ENCODE measurements at places on chromosomes 3 and 15.
A peak's percentile ranks its signal among the peaks of the same experiment; 100 is the strongest.

DNA sequence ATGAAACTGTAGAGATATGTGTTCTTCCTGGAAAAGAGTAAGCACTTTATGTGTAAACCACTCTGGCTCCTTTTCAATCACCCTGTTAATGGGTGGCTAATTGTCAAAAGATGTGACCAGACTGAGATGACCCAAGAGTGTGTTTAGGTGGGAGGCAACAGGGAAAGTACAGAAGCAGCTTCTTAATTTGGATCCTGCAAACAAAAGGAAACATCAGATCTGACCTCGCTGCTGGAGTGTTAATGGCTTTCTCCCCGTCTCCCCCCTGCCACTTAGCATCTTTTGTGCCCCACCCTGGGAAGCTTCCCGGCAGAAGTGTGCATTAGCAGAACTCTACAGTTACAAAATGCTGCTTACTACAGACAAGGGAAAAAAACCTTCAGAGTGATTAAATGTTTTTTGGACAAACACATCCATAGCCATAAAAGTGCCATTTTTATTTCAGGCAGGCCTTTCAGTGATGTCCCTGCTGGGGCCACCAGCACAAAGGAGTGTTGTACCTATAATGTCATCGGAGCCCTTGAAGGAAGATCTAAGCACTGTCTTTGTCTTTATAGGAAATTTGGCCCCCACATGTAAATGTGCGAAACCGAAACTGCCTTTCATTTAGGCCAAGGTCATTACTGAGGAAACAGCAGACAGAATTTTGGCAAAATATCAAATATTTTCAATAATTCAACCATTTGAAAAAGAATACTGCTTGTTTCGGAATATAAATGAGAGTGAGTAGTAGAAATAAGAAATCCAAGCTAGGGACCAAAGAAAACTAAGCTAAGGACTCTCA is 311.0 kb downstream of the WDR72 start:
- DNase-seq: no peak

- peak; percentile 53 for DNase-seq
These were observed 325.0 kb downstream of the CGGBP1 start for GRCh38 chr3:87733671-87734367.

GRCh38 chr3:64022451-64023186 is 675 bp downstream of the PSMD6 start:
- no peak for DNase-seq

DNA sequence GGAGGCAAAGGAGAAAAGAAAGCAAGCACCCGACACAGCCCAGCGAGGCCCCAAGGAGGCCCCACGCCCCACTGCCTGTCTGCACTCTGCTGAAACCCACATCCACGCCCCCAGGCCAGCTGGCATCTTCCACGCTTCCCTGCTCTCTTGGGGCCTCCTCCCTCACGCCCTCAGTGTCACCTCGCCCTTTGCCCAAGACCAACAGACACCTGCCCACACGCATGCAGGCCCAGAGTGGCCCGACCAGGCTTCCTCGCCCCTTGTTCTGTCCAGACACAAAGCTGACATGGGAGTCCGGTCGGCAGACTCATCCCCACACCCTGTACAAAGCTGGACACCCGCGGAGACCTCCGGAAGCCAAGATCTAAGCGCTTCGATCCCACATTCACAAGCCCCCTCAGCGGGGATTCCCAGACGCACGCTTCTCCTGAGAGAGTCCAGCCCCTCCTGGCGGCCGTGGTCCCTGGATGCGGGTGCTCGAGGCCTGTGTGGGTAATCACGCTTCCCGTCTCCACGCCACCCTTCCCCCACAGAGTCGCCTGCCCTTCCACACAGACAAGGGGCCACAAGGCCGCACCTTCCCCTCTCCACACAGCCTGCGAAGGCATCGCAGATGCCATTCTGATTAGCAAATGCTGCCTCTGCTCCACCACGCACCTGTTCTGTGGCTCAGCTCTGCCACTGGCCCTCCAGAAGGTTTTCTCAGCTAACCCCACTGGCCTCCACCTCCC is 176.6 kb downstream of the XXYLT1 start:
- no peak for DNase-seq

DNA sequence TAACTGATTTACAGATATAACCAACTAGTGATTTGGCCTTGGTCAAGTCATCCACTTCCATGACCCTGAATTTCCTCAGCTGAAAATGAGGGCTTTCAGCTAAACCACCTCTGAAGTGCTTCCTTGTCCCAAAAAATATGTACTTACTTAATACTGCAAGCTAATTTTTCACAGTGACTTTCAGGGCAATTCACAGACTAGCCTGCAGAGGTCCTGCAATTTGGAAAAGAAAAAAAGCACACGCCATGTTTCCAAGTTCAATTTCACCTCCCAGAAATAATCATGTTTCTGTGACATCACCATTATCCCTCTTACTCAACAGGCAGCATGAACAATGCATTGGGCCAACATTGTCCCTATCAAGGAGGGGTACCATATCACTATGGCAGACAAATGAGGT is 218.2 kb downstream of the SHOX2 start:
- no peak for DNase-seq

DNA sequence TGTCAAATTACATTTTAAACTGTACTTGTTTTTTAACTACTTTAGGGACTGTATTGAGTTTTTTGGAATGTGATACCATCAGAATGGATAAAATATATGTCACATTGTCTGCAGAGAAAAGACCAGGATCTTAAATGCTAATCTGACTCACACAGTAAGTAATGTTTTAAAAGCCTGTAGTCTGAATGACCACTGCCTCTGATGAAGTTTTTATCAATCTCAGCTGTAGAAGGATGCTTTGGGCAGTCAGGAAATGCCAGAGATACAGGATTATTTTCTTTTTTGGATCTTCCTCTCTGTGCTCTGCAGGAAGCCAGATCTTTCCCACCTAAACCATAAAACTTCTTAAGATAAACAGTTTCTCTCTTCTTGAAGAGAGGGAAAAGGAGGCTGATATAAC is 73.1 kb upstream of the PRTG start:
- no peak for DNase-seq

GRCh38 chr15:65275728-65276126 is 11.0 kb downstream of the PARP16 start:
- no peak for DNase-seq

DNA sequence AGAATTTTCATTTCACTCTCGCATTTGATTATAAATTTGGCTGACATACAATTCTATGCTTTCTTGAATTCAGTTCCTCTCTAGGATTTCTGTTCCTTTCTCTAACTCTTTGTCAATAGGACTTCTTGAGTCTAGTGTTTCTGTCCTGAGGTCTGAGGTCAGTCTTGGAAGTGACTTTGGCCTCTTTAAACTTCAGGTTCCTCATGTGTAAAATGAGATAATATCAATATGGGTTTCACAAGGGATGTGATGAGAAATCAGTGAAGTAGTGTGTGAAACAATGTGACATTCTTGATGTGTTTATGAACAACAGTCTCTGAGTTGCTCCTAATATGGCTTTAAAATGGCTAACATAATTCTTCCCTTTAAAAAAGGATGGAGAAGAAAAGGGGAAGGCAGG is 92.2 kb downstream of the SV2B start:
- DNase-seq: no peak

DNA sequence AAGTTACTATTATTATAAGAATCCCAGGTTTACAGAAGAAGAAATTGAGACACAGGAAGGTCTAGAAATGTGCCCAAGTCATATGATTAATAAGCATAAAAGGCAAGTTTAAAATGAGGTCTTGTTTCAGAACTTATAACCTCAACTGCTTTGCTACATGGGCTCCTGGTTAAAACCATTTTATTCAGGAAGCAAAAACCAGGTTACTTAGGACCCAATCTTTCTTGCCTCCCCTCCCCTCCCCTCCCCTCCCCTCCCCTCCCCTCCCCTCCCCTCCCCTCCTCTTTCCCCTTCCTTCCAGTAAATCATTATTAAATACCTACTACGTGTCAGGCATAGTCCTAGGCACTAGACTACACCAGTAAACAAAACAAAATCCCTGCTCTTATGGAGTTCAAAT is 93.9 kb downstream of the NAALADL2 start:
- no peak for DNase-seq

GRCh38 chr3:63470745-63471144 is 181.7 kb upstream of the SNTN start:
- no peak for DNase-seq

- no peak for DNase-seq
These were observed 127.0 kb downstream of the CHSY1 start for GRCh38 chr15:101124731-101125451.

- DNase-seq: no peak
These were observed 317.5 kb upstream of the SLCO3A1 start for GRCh38 chr15:91535856-91536500.

- DNase-seq: no peak
These were observed 41.9 kb upstream of the SLC41A3 start for GRCh38 chr3:126125781-126126251.

DNA sequence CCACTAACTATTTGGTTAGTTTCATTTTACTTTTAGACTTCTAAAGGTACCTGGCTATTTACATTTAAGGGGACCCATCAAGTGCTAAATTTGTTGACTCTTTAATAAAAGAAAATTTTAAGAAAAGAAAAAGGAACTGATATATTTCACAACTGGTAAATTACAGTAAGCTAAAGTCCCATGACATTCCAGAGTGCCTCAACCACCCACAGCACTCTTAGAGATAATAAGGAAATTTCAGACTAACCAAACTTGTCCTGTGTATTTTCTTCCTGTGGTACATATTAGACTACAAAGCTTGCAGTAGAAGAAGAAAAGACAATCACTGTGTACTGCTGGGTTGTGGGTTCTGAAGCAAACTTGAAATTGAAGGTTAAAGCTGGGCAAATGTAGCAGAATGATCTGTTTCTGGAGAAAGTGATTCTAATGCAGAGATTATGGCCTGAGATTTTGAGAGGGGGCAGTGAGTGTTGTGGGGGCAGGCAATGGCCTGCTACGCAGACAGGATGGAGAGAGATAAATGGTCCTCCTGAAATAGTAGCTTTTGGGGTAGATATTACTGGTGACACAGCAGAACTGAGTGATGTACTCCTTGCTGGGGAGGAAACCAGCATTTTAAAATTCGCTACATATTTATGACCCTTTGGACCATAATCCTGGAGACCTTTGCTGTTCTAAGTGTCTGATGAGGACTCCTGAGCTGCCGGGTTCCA is 24.5 kb upstream of the MFSD1 start:
- DNase-seq: no peak

DNA sequence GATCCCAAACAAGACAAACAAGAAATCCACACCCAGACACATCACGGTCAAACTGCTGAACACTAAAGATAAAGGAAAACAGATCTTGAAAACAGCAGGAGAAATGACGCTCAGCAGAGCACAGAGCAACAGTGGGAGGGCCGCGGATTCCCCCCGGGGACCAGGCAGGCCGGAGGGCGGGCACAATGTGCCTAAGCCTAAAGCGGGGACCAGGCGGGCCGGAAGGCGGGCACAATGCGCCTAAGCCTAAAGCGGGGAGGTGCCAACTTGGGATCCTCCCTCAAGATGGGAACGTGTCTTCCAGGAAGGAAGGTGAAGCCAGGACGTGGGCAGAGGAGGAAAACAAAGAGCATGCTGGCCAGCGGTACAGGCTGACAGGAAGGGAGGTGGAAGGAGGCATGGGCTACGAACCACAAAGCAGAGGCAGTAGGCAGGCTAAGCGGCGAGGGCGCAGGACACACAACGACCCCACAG is 31.1 kb downstream of the CYFIP1 start:
- DNase-seq: no peak

DNA sequence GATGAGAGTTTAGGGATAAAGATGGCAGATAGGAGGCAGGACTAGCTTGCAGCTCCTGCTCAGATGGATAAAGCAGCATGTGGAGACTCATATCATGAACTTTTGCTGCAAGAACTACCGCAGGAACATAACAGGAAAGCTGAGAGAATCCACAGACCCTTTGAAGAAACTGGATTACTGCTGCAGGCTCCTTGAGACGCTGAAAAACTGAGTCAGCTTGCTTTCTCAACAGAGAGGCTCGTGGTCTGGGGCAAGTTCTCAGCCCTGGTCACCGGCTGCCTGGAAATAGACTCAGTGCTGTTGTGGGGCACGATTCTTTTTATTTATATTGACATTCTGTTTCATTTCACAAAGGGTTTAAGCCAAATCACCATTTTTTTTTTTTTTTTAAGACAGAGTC is 28.8 kb upstream of the TRIM59 start:
- no peak for DNase-seq

GRCh38 chr3:81434161-81434560 is 327.3 kb downstream of the GBE1 start:
- no peak for DNase-seq

- DNase-seq: no peak
These were observed 218.9 kb downstream of the PLOD2 start for GRCh38 chr3:145942052-145942451.

DNA sequence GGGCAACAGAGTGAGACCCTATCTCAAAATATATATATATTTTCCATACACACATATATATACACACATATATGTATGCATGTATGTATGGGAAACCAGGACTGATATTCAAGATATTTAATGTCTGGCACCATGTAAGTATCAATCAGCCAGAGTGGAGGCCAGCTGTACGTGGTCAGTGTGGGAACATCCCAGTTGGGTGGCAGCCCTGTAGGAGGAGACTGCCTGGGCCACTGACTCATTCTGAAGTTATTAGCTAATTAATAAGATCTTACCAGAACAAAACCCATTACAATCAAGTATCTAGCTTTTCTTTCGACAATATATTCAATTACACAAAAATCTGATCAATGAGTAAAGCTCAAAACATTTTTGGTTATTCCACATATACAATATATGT is 85.1 kb upstream of the OCA2 start:
- no peak for DNase-seq

- DNase-seq: no peak
These were observed 503.6 kb downstream of the UNC13C start for GRCh38 chr15:54481819-54482218.

DNA sequence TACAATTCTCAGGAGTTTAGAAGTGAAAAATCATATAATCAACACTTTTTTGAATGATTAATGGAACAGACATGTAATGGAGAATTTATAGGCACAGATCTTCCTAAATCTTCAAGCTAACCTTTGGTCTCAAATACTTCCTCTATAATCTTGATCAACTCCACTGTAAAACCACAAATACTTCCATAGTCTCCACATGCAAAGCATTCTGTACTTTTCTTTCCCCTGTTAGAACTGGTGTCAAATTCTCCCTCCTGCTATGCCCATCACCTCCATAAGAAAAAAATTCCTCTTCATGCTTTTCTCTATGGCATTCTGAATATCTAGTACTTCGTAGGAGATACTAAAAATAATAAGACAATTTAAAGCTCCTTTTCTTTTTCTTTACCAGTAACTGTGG is 214.3 kb downstream of the ADAMTS9 start:
- DNase-seq: no peak

- no peak for DNase-seq
These were observed 66.9 kb downstream of the KLF13 start for GRCh38 chr15:31393444-31394091.

- DNase-seq: no peak
These were observed 259.2 kb upstream of the CCDC54 start for GRCh38 chr3:107117922-107118536.

All from NCI-H1048 (cell line).